Left renal cortex interstitium (tissue), 4 donors: ENCODE measurements at places on chromosomes 16 and 17. TPM values are rescaled to one million over a fixed set of nuclear protein-coding genes. Genes with fewer than 3 reads are reported as not detected.

KRT34 gene
- polyA plus RNA-seq, result not detected

FLYWCH1 gene
- polyA plus RNA-seq, result 27.6 TPM

CA5A gene
- polyA plus RNA-seq, result 0.21 TPM

TP53TG3F gene
- not detected for polyA plus RNA-seq

DNA sequence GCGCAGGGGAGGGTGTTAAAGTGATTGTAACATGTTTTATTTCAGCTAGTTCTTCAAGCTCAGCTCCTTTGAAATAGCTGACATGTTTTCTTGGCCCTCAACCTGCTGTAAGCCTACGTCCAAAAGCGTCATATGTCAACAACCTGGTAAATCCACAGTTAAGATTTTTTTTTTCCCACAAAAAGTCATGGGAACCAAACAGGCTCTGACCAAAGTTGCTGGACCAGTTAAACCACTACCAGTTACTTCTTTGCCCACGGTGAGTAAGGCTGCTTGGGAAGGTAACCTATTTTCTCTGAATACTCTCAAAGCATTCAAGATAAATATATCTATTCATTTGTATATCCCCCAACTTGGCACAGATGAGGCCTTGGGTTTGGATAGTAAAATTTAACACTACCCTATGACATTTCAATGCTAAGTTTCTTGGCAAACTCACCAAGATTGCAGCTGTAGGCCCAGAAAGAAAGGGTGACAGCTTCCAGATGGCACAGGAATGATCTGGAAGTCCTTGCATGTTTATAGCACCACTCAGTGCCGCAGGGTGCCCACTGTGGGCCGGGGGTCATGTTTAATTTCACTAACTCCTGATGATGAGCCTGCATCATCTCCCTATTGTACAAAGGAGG lies 166.2 kb downstream of the XYLT1 start:
- DNase-seq, result no peak

DNA sequence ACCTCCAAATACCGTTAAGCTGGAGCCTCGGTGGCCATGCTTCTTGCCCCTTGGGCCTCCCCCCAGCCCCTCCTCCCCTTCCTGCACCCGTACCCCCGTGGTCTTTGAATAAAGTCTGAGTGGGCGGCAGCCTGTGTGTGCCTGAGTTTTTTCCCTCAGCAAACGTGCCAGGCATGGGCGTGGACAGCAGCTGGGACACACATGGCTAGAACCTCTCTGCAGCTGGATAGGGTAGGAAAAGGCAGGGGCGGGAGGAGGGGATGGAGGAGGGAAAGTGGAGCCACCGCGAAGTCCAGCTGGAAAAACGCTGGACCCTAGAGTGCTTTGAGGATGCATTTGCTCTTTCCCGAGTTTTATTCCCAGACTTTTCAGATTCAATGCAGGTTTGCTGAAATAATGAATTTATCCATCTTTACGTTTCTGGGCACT lies 928 bp downstream of the HBA1 start:
- no peak for DNase-seq

FOXJ1 gene
- polyA plus RNA-seq, result 28.0 TPM

EPN2 gene
- 52.9 TPM for polyA plus RNA-seq

SPIRE2 gene
- 10.1 TPM for polyA plus RNA-seq

DNA sequence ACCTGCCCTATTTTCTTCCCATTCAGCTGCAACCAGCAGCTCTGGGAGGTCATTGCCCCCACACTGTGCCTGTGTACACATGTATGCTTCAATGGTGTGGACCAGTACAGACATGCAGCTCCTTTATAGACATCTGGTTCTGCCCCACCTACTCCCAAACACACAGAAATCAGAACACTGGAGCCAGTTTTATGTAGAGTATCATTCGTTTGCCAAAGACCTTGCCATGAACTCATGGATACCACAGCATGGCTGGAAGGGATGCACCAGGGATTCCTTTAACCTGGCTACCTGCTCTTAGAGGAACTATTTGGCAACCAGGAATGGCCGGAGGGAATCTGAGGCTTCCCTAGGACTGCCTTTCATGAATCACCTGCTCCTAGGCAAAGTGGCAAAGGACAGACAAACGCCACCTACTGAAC lies 60.4 kb downstream of the ZFHX3 start:
- DNase-seq, result no peak

WFDC1 gene
- polyA plus RNA-seq, result 4.3 TPM

DRC3 gene
- 11.2 TPM for polyA plus RNA-seq

DNA sequence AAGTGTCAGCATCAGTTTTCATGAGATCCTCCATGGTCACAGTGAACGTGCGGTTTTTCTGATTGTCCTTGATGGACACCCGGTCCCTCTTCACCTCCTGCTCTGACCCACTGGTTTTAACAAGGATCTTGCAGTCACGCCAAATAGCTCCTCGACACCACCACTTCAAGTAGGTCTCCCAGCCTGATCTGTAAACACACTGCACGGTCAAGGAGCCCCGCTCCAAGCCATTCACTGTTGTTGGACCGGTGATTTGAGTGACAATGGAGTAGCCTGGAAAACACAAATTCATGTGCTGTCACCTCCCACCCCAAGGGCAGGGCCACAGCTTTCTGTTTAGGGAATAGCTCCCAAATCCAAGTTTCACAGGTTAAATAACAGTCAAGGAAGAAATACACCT lies 8.2 kb downstream of the CD300LF start:
- no peak for DNase-seq
